ENCODE measurements at places on chromosomes 5 and 9.
A peak's percentile ranks its signal among the peaks of the same experiment; 100 is the strongest.

GRCh38 chr9:26229324-26230054 lies 551.2 kb upstream of the TUSC1 start:
- DNase-seq: no peak

GRCh38 chr5:135160036-135160675 lies 126.1 kb upstream of the PITX1 start:
- DNase-seq: no peak

GRCh38 chr9:92640398-92641091 lies 29.4 kb downstream of the IPPK start:
- no peak for DNase-seq

DNA sequence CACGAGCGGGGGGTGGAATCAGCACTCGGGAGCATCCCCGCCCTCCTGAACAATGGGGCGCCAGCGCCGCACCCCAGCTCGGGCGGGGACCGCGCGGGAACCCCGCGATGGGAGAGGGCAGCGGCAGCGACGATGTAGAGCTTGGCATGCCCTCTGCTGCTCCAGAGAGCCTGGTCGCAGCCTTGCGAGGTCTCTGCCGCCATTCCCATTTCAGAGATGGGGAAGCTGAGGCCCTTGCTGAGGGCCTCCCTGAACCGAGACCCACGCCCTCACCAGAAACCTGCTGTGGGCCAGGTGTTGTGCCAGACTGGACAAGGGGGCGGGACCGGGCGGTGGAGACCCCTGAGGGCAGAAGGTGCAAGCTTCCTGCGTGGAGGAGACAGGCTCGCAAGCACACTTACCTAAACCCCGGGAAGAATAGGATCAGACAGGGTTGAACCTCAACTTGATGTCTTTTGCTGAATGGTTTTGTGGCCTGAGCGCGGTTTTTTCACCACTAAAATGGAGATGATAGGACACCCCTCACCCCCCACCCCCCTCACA lies 647 bp upstream of the MEGF9 start:
- no peak for DNase-seq

DNA sequence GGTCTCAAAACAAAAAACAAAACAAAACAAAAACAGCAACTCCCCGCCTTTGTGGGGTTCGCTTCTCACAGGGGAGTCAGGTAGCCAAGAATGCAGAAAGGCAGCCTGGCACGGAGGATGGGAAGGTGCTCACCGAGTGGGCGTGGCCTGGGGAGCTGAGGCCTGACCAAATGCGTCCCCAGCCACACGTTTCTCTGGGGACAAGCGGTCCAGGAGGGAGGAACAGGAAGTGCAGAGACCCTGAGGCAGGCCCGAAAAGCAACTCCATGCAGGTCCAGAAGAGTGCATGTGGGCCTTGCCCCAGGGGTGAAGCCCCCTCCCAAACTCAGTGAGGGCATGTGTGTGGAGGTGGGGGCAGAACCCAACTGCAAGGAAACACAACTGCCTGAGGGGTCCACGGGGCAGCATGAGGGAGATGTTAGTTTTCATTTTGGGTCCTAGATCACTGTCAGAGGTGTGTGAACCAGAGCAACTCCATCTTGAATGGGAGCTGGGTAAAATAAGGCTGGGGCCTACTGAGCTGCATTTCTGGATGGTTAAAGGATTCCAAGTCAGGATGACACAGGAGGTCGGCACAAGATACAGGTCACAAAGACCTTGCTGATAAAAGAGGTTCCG lies 2.6 kb upstream of the UAP1L1 start:
- DNase-seq: no peak

DNA sequence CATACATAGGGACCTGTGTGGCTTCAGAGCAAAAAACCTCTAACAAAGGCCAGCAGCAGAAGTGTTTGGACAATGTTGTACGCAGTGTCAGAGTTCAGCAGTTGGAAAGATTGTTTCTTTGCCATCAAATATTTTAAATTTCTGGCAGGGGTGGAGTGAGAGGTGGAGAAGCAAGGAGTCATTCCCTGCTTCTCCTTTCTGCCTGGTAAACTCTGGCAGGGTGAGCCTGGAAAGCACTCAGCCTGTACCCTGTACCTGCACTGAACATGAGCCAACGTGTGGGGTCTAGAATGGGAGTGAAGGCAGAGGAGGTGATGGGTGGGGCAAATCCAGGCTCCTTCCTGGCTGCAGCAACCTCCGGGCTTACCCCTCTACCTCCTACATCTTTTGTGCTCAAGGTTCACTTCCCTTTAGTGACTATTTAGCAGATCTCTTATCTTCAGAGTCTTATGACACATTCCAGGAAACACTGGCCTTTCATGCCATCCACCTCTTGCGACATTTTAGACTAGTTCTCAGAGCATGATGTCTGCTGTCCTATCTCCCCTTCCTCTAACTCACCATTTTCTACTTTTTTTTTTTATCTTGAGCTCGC lies 445.0 kb upstream of the PIK3R1 start:
- no peak for DNase-seq

GRCh38 chr9:130997395-130997684 lies 11.6 kb upstream of the LAMC3 start:
- no peak for DNase-seq

DNA sequence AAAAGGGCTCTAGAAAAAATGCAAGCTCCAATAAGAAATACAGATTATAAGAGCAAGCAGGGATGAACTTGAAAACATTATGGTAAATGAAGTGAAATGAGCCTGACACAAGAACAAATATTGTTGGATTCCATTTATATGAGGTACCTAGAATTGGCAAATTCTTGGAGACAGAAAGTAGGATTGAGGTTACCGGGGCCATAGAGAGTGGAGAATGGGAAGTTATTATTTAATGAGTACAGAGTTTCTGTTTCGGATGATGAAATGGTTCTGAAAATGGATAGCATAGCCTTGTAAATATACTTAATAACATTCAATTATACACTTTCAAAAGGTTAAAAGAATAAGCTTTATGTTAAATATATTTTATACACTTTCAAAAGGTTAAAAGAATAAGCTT lies 75.6 kb upstream of the SLC12A2 start:
- no peak for DNase-seq

DNA sequence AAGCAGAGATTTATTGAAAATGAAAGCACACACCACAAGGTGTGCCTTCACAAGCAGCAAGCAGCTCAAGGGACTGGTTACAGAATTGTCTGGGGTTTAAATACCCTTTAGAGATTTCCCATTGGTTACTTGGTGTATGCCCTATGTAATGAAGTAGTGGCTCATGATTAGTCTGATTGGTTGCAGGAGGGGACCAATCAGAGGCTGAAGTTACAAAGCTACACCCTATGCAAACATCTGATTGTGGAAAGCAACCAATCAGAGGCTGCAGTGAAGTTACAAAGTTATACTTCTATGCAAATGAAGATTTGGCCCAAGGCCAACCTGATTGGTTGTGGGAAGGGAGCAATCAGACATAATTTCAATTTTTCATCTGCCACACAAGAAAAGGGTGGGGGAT lies 119.9 kb downstream of the C9orf152 start:
- DNase-seq: no peak

DNA sequence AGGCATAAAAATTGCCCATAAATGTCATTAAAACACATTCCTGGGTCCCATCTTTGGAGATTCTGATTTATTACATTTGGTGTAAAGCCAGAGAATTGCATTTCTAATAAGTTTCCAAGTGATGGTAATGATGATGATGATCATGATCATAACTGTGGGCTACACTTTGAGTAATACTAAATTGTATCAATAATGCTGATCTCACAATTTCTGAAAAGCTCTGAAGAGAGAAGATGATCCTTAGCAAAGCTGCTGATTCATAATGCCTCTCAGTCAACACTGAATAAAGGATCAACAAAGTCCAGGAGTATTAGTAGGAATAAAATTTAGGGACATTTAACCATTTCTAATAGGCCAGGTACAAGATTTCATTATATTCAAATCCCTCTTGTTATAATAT lies 434.5 kb downstream of the CAAP1 start:
- no peak for DNase-seq

DNA sequence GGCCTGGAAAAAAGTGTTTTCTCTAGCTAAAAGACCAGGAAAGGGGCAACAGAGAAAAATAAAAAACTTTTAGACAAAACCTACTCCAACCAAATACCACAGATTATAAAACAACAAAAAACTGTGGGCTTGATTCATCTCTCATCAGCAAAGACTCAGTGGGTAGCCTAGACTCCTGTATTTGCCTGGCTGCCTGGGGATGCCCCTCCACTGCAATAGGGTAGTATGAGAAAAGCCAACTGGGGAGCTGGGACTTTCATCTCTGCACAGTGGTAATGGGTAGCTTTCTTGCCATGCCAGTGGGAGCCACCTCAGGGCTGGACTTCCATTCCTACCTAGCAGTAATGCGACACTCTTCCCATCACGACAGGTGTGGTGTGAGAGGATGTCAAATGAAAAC lies 7.5 kb downstream of the ZNF484 start:
- no peak for DNase-seq

DNA sequence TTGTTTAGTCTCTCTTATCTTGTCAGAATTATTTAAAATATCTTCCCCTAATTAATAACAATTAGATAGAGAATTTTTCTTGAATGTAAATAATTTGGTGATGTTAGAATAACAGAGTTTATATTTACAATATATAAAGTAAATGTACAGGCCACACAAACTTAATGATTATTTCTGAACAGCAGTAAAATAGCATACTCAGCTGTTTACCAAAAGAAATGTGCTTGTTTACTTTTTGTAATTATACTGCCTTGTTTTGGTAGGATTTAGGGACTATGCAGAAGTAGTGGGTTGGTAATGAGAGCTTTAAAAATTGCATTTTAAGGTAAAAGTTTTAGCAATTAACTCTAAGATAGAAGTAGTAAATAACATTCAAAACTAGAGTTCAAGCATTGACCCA lies 17.4 kb downstream of the NDFIP1 start:
- no peak for DNase-seq

DNA sequence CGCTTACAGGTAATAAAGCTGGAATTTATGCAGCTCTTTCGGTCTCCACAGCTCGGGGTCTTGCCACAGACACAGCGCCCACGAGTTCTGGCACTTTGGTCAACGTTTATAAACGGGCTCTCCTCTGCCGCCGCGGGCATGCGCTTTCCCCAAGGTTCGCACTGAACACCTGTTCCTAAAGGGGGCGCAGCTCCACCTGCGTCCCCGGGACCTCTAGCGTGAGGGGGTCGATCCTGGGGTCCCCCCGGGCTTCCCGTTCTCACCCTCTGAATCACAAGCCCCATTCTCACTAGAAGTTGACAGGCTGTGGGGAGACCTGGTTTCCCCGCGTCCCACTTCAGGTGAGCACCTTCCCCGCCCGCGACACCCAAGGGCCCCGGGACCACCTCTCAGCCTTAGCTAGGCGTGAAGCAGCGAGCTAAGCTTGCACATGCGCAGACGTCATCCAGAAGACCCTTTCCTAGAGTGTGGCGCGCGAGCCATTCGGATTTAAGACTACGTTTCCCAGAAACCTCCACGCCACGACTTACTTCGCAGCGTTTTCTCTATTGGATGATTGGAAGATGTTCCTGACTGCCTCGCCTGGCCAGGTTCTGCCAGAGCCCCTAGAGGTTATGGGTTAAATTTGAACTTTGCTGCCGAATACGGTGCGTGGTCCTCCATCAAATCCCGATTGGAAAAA lies 21.3 kb upstream of the ZNF782 start:
- peak; percentile 30 for DNase-seq

GRCh38 chr5:54357408-54358058 lies 47.2 kb upstream of the ARL15 start:
- DNase-seq: no peak

GRCh38 chr5:66851306-66851705 lies 255.1 kb downstream of the MAST4 start:
- DNase-seq: no peak

- DNase-seq: no peak
These were observed 217.2 kb upstream of the DAPK1 start for GRCh38 chr9:87280421-87280820.

DNA sequence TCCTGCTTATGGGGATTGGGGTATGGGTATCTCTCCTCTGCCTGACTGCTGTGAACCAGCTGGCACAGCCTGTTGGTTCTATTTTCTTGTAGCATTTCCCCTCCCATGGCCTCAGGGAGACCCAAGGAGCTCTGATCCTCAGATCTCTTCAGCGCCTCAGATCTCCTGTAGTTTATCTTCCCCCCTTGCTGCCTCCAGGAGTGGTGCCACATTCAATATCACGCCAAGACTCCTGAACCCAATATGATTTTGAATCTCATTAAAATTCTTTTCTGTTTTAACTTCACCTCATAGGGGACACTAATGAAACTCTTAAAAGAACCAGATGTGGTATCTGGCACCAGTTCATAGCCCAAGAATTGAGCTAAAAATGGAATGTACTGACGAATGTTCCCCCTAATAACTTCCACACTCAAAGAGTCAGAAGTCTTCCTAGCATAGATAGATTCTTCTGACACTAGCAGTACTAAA lies 59.6 kb upstream of the LIFR start:
- no peak for DNase-seq

DNA sequence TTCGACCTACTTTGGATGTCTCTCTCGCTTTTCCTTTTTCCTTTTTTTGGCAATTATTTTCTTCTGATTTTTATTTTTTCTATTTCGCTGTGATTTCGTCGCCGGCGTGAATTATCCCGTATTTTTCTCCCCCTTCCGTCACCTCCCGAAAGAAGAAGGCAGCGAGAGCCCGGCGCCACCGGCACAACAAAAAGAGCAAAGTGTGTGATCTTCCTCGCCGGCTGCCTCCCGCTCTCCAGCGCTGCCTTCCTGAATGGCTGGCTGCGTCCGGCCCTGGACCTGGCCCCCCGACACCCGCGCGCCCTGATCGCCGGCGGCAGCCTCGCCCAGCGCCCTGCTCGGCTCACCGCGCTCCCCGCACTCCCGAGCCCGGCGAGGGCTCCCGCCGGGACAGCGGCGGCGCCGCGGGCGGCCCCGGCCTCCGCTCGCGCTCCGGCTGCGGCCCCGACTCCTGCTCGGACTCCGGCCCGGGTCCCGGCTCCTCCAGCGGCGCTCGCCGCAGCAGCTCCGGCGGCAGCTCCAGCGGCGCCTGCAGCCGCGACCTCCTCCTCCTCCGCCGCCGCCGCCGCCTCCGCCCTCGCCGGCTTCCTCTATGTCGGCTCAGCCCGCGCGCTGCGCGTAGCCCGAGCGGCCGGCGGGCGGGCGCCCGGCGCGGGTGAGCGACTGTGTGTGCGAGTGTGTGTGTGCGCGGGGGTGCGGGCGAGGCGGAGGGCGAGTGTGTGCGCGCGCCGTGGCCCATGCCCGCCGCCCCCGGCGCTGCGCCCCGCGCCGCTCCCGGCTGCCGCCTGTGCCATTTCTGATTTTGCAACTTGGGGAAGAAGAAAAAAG lies 960 bp downstream of the NR2F1 start:
- no peak for DNase-seq

DNA sequence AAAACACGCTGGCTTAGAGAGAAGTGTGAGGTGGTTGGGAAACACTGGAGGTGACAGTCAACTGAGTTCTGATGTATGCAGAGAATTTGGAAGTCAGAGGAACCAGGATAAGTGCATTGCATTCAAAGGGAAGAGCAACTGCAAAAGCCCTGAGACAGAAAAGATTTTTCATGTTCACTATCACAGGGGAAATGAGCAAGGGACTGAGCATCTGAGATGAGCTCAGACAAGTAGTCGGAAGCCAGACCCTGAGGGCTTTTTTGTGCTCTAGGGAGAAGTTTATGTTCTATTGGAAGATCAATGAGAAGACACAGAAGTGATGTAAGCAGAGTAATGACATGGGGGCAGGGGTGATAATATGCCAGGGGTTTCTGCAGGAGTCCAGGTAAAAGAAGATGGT lies 97.5 kb downstream of the HTR4 start:
- no peak for DNase-seq
